ENCODE measurements at places on chromosomes 2 and 18.

GRCh38 chr2:157283468-157283867 lies 26.0 kb downstream of the GALNT5 start:
- no peak for ATAC-seq

GRCh38 chr2:223950448-223951347 lies 5.6 kb upstream of the WDFY1 start:
- ATAC-seq, result no peak

GRCh38 chr2:68889021-68889420 lies 17.8 kb upstream of the BMP10 start:
- no peak for ATAC-seq

- ATAC-seq, result no peak
Measured at GRCh38 chr18:76255070-76255683, 239.9 kb downstream of the ZNF516 start.

DNA sequence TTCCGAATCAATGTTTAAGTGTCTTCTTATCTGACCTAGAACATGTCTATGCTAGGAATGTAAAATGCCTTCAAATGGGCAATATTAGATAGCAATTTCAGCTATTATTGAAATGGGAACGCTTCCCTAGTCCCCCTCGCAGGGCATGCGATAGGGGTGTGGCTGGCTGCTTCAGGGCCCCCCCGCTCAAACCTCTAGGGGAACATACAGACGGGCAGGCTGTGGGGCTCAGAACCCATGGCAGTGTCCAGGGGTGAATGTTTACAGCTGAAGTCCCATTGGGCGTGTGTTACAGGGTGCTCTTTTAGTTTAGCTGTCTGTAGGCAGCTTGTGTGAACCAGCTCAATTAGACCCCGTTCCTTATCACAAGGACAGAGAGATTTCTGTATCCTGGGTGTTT lies 315.9 kb downstream of the DSEL start:
- ATAC-seq, result no peak

DNA sequence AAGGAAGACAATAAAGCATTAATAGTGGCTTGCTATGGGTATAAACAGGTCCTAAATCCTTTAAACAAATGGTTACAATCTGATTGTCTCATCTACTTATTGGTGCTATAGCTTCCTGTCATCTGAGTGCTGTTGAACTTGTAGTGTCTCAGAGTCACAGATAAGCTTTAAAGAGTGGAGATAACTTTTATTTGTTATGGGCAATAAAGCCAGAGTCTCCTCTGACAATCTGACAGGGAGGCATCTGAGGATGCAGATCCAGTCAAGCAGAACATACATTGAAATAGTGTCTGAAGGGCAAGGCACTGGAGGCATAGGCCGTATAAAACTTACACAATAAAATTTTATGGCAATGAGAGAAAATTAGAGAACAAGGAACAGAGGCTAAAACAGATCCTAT lies 1132.4 kb upstream of the CDH2 start:
- ATAC-seq, result no peak

DNA sequence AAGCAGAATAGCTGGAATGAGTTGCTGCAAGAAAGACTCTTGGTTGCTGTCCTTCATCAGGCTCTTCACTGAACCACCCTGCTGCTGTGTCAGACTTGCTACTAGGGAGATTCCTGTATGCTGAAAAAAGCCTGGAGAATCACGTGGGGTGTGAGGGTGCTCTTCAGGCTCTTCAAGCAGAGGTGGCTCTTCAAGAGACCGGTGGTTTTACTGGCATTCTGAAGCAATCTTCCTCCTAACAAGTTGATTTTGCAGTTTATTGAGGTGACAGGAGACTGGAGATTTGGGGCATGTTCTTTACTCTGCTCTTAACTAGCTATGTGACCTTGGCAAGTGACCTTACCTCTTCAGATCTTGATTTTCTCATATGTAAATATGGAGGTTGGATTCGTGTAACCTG lies 14.1 kb downstream of the TMEM178A start:
- no peak for ATAC-seq
